ENCODE measurements at places on chromosomes 11 and 22.
A peak's percentile ranks its signal among the peaks of the same experiment; 100 is the strongest.

GRCh38 chr11:85717429-85717828, 31.4 kb upstream of the CCDC89 start:
- no peak for DNase-seq

GRCh38 chr11:34379079-34379478, 21.3 kb upstream of the ABTB2 start:
- no peak for DNase-seq

GRCh38 chr22:50256258-50256862, 5.1 kb downstream of the MAPK12 start:
- no peak for DNase-seq

DNA sequence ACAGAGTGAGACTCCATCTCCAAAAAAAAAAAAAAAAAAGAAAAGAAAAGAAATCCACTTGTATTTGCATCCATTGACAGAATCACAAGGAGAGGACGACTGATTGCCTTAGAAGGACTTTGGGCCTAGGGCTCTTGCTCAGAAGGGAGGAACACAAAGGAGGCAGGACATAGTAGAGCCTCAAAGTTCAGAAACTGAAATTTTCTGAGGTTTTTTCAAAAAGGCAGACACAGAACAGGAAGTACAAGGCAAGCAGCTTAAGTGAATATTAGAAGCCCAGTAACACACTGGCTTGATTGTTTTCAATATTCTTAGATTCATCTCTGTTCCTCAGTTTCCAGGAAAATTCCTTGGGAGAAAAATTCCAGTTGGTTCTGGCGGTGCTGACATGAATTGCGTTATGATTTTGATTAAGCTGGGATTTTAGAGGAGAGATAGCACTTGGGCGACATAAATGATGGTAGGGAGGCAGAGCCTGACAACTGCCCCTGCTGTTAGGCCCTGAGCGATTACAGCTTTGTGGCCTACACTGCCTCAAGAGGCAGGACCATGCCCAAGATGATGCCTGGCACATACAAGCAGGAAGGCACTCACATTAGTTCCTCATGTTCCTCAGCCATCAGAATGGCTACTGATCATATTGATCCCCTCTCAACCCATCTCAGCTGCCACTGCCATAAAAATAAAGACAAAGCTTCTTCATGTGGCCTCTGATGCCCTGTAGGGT, 15.3 kb downstream of the CLPB start:
- DNase-seq = no peak

GRCh38 chr11:131684111-131685060, 314.0 kb downstream of the NTM start:
- DNase-seq = no peak

DNA sequence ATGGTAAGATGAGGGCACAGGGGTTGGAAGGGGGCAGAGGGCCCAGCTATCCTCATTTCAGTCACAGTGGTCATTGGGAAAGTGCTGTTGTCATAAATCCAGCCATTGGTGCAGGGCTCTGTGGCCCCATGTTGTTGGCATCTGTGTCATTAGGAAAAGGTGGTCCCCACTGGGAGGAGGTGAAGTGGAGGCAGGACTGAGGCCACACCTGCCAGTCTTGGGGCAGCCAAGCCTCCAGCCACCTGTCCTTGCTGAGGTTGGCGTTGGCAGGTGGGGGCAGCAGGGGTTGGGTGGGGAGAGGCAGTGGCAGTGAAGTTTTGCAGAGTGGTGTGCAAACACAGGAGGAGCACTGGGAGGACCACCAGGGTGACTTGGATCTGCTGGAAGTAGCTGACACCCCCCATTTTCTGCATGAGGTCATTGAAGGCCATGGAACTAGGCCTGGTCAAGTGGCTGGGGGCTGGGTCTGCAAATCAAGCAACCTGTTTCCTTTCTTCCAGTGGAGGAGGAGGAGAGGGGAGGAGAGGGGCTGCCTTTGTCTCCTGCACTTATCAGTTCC, 25.3 kb downstream of the SLC22A6 start:
- no peak for DNase-seq

DNA sequence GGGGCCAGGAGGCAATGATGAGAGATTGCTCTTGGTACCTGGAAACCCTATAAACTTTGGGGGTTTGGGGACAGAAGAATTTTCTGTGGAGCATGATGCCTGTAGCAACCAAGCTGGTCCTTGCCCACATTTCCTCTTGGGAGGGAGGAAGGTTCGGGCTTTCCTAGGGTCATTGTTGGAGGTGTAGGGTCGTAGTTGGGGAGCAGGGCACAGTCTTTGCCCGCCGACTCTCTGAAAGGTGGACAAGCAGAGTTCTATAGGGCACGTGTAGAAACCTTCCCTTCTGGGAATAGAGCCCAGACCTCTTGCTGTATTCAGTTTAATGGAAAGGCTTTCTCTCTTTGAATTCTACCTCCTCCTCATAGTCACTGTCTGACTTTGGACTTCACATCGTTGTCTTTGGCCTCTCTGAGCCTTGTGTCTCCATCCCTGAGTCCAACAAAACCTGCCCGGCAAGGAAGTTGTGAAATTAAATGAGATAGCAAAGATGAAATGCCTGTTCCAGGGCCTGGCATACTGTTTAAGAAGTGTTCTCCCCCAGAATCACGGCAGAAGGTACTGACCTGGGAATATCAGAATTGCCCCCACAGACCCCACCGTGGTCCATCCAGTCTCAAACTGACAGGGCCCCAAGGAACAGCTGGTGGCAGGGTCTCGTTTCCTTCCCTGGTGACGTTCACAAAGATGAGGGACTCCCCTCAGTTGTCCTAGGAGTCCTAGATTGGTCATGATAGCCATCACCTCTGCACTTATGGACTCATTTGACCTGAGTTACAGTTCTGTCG, 1.6 kb downstream of the PRDM11 start:
- DNase-seq = no peak

DNA sequence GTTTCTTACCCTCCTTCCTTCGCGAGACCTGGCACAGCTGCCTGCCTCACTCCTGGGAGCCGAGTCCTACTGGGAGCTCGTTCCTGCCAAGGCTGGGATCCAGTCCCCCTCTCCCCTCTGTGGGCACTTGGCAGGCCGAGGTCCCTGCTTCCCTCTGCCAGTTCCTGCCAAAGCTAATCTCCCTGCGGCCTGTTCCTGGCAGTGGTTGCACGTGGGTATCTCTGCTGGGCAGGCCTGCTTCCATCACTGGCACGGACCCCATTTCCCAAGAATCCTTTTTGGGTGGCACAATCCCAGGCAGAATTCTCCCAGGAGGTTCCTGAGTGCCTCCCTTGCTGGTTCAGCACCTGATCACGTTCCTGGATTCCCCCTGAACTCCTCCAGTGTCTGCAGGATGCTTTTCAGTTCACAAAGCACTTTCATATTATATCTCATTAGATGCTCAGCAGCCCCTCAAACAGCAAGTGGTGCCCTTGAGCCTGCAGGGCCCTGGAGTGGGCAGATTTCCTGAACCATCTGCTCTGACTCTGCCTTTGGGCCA, 96.5 kb downstream of the RRM1 start:
- peak; percentile 75 for DNase-seq

DNA sequence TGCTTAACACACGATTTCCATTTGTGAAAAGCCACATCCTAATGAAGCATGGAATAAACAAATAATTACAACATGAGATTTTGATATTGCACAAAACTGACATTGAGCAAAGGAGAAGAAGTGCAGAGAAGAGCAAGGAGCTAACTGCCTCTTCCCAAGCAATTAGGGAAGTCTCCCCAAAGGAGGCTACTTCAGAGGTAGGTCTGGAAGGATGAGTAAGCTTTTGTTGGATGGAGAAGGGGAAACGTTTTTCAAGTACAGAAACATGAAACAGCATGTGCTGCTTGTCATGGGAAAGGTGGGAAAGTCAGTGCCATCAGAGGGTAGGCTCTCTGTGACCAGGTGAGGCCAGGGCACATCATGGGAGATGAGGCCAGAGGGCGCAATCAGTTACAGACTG, 132.2 kb upstream of the SESN3 start:
- no peak for DNase-seq

- DNase-seq = no peak
These were observed 241.7 kb downstream of the MIAT start for GRCh38 chr22:26898946-26899605.

- DNase-seq = no peak
These were observed 16.2 kb downstream of the API5 start for GRCh38 chr11:43327987-43328386.

DNA sequence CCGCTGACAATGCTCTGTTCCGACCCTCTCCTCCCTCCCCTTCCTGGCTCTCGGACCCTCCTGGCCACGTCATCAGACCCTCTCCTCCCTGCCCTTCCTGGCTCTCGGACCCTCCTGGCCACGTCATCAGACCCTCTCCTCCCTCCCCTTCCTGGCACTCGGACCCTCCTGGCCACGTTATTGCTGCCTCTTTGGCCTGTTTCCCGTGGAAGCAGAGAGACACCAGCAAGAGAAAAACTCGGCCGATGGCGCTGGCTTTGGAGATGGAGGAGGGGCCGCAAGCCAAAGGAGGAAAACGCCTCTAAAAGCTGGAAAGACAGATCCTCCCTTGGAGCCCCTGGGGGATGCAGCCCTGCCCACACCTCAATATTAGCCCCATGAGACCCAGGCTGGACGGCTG, 463.3 kb downstream of the BRD1 start:
- no peak for DNase-seq

All from left ventricle myocardium inferior (tissue), 1 donor.